ENCODE measurements at places on chromosomes 12 and 14.
A peak's percentile ranks its signal among the peaks of the same experiment; 100 is the strongest.

DNA sequence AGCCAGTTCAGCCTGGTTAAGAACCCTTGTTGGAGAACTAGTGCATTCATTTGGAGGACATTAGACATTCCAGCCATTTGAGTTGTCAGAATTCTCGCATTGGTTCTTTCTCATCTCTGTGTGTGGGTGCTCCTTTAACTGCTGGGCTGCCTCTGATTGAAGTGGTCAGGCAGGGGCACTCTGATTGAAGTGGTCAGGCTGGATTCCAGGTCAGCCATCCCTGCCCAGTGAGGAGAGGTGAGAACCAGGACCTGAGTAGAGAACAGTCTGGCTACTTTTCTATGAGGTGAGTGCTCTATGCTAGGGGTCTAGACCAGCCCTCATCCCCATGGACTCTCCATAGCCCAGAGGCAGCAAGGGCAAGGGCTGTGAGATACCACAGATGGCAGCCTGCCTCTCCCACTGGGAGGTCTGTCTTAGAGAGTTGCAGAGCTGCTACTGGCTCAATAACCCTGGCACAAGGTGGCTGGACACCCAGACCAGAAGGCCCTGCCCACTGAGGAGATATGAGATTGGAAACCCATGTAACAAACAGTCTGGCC, 691.6 kb downstream of the TMTC2 start:
- DNase-seq = no peak

DNA sequence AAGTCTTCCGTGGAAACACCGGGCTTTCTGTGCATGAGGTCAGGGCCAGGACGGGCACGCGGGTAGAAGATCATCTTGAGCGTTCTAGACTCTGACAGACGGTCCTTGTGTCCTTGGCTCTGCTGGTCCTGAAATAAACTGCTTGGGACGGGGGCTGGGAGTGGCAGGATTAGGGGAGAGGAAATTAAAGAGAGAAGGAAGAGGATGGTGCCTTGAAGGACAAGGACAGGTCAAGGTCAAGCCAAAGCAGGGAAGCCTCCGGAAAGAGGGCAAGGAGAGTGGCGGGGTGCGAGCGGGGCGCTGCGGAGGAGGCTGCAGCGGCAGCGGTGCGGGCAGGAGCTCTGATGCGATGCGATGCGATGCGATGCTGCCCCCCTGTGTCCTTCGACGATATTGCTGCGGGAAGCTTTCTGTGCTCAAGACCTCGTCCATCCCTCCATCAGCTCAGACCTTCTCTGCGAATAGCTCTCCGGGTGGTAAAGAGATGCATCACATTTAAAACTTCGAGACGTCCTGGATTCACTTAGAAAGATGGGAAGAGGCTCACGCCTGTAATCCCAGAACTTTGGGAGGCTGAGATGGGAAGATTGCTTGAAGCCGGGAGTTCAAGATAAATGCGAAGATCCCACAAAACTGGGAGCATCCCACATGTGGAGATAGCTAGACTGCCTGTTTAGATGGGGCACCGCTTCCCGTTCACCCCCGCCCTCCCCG, 110.1 kb upstream of the TMEM132D start:
- DNase-seq = peak; percentile 5

- no peak for DNase-seq
These were observed 53.9 kb downstream of the ZC3H14 start for GRCh38 chr14:88616697-88617096.

- no peak for DNase-seq
These were observed 16.8 kb upstream of the ITPK1 start for GRCh38 chr14:93132472-93133065.

- no peak for DNase-seq
These were observed 93.8 kb upstream of the MDM1 start for GRCh38 chr12:68425998-68426397.

DNA sequence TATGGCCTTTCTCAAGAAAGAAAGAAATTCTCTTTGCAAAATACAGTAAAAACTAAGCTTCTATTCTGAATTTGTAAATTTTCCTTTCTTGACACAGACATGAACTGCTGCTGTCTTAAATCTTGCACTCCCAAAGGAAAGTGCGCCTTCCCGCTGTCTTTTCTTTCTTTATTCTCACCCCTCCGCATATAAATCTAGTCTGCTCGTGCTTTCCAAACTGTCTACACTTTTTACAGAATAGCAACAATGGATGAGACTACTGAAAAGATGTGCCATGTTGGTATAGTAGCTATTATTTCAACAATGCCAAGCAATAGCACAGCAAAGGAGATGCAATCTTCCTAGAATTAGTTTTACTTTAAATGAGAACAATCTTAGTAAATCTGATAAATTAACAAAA, 328.8 kb upstream of the PDE3A start:
- no peak for DNase-seq

DNA sequence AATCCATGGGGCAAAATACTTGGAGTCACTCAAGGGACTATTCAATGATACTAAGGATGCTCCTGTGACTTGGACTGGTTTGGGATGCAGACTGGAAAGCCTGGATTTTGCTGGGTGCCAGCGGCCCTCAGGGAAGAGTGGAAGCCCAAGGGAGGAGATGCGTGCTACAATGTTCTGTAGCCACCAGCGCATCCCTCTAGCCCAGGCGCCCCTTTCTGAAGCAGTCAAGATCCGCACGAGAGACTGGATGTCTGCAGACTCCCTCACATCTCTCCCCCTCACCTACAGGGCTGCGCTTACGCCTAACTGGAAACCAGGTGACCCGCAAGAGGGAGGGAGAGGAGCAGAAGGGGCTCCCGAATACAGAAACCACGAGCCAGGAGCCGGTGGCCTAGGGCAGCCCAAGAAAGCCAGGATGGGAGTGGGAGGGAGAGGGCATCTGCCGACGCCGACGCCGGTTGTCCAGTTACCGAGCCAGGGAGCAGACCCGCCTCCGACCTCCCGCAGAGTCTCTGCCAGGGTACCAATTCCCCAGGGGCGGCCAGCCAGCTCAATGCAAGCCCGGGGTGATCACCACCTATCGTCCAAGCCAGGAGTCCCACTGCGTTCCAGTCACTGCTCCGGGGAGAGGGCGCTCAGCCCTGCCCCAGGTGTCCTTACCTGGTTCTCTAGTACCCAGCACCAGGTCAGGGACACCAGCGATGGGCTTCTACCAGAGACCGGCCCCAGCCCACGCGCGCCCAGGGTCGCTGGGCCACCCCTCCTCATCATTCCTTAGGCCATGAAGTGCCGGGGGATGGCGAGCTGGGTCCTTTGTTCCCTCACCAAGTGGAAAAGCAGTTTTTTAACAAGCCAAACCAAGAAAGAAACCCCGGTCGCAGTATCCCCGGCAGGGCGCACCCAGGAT, 1.2 kb downstream of the NTN4 start:
- no peak for DNase-seq

GRCh38 chr14:55799508-55800095, 219.6 kb downstream of the KTN1 start:
- no peak for DNase-seq

- DNase-seq = no peak
These were observed 175.8 kb downstream of the TTC8 start for GRCh38 chr14:89000007-89000942.

GRCh38 chr14:24052656-24053547, 1.1 kb downstream of the CARMIL3 start:
- no peak for DNase-seq

DNA sequence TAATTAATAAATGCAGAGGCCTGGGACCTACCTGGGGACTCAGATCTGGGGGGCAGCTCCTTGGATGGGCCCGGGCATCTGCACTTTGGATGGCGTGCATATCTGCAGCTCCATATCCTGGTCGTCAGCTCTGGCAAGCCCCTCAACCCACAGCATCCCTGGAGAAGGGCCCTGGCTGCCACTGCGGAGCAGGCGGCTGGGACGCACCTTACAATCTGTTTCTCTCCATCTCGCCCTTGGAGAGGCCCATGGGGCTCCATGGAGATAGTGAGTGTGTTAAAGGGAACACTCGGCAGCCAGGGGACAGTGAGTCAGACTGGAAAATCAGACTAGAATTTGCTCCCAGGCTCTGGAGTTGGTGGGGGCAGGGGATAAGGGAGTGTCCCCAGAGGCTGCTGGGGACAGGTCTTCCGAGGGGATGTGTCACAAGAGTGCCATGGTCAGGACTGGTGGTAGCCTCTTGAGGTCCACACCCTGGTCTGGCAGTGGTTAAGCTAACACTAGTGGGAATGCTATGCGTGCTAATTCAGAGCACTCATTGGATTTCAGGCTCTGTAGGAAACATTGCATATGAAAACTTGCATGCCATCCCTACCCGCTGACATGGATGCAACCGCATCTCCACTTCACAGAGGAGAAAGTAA, 21.5 kb downstream of the RFLNA start:
- no peak for DNase-seq

- peak; percentile 76 for DNase-seq
These were observed 6.5 kb upstream of the PRPH start for GRCh38 chr12:49288412-49288853.

- DNase-seq = no peak
These were observed 15.2 kb downstream of the STON2 start for GRCh38 chr14:81384900-81385299.

- no peak for DNase-seq
These were observed 33.3 kb downstream of the TDG start for GRCh38 chr12:103998976-103999375.

GRCh38 chr14:100755649-100756048, 29.0 kb downstream of the DLK1 start:
- DNase-seq = no peak

DNA sequence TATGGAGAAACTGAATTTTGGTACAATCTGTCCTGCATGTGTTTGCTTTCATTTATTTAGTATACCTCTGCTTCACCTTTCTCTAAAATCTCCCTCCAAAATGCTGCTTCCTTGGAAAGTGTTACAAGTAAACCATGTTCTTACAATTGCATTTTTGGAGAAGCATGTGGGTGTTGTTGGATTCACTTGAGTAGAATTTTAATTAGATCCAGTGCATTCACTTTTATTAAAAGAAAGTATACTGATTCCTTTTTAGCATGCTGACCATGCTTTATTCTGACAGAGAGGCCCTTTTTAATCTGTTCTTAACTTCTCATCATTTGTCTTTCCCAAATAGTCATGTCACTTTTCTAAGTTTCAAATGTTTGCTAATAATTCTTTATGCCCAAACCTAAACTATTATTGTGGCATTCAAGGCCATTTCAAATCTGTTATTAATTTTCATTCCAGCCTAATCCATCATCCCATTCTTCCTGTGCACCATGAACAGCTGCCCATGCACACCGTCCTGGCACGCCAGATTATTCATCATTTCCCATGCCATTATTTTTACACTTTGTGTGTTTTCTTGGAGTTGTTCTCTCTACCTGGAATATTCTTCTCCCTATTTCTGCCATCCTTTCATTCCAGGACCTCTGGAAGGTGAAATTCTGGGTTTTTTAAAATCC, 90.7 kb downstream of the METTL25 start:
- no peak for DNase-seq

DNA sequence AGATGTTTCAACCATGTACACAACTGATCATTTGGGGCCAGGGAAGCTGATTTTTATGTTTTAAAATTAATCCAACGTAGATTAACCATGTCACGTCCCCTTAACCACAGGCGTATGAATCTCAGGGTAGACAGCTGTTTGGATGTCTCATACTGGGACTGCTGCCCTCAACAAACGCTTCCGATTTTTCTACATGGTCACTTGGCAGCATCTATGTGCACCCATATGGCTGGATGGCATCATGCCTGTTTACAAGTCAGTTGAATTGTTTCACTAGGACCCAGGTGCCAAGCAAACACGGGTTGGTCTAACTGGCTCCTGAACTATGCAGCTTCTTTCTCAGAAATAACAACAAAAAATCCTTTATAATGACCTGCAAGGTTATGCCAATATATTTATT, 393.8 kb downstream of the NPAS3 start:
- DNase-seq = no peak

DNA sequence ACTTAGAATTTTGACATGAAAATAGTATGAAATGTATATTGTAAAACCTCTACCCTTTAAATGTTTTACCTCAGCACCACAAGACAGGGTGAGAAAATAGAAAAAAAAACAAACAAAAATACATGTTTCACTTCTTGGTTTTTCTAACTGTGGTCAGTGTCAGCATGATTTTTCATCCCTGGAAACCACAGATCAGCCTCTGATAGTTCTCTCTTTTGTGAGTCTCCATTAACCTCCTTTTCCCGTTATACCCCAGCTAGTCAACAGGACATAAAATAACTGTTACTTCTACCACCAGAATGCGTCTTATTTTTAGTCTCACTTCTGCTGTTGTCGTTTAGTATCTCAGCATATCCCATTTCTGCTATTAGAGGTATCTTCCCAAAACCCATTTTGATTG, 48.3 kb upstream of the KCNMB4 start:
- DNase-seq = no peak

DNA sequence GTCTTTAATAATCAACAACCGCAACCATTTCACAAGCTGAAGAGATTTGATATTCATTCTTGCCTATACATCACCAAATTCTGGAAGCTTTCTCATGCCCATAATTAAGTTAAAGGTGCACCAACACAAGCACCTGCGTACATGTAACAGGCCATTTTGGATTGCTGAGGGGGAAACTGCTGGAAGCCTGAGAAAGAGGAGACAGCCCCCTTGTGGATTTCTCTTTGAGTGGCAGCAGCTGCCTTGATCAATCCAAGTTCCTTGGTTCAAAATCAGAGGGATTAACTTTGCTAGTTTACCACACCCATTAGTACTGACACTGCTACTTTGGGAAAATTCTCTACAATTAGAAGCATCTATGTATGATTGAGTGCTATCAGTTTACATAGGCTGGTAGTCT, 321.1 kb downstream of the NOVA1 start:
- no peak for DNase-seq

DNA sequence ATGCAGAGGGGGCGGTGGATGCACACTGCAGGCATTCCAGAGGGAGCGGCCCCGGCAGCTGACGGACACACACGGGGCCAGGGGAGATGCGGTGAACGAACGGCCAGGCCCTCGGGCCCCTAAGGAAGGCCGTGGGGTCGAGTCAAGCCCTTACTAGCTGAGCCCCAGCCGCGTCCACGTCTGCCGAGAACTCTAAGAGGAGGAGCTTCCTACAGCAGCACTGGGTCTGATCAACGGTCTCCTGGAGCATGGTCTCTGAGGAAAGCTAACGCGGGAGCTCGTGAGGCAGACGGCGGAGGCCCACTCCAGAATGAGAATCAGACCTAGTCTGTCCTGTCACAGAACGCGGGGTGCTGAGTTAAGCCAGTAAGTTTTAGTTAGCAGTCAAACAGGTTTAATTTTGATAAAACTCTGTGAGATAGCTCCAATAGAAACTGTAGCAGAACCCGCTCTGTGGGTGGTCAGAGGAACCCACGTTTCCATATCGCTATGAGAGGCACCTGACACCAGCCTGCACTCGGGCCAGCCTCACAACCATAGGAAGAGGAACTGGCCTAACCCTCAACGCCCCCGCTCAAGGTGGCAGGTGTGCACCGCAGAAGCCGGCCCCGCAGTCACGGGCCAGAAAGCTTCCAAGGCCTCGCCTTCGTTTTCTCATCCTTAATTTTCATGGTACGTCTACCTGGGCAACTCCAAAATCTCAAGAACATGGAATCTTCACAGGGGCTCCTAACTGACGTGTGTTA, 55.5 kb downstream of the CDC42BPB start:
- no peak for DNase-seq

Data from effector memory CD8-positive, alpha-beta T cell (primary cell).